ENCODE measurements at places on chromosomes 7 and 10.

GRCh38 chr7:41582116-41582515 is 120.8 kb downstream of the INHBA start:
- DNase-seq: no peak

DNA sequence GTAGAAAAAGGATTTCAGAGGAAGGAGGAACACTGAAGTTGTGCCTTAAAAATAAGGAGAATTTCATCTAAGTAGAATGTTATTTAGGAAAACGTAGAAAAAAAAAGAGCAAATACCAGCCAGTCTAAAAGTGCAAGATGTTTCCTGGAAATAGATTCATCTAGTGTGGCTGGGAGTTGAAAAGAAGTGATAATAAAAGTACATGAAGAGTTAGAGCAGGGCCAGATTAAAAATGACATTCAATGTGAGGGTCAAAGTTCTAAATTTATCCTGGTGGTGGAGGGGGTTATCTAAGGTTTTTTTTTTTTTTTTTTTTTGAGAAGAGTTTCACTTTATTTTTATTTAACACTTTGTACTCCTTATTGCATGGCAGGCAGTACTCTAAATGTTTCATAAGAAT is 289.3 kb downstream of the MDFIC start:
- no peak for DNase-seq

DNA sequence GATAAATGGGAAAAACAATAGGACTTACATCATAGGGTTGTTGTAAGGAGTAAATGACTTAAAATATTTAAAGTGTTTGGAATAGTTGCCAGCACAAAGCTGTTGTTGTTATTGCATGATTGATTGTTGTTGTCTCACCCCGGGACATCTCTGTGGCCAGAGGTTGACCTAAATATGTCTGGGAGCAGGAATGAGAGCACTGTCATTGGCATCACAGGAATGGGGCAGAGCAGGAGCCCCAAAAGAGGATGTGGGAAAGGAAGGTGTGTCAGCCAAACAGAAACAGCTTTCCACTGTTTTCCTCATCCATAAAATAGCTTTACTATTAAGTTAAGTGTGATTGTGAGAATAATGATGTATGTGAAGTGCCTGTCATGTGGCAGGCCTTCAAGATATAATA is 121.6 kb downstream of the TMEM168 start:
- no peak for DNase-seq

DNA sequence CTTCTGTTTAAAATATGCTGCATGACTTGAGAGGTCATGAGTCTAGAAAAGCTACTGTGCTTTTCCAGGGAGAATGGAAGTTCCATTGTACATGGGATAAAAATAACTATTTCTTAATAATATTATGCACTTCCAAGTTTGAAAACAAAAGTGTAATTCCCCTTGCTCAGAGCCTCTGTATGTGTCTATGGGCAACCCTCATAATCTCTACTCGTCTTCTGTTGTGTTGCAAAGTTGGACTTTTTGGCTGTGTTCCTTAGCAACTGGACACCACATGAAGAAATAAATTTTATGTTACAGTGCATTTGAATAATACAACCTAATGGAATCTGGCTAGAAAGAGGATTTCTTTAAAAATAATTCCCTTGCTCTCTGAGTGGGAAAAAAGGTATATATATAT is 242.6 kb downstream of the TWIST1 start:
- DNase-seq: no peak

GRCh38 chr7:19128856-19129255 is 11.4 kb upstream of the TWIST1 start:
- no peak for DNase-seq

DNA sequence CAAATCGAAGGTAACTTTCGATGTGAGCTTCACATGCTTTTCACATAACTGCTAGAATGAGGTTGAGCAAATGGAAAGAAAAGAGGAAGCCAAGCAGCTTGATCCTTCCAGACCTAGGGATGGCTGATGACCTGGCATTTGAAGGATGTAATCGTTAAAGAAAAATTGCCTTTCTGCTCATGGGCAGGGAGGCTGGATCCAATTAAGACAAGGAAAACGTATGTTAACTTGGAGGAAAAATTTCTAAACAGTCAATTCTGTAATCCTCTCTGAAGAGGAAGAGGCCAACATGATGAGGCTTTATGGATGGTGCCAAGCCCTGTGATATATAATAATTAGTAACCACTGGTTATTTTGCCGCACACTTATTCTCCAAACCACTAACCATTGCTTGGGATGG is 12.5 kb downstream of the GRK5 start:
- no peak for DNase-seq

DNA sequence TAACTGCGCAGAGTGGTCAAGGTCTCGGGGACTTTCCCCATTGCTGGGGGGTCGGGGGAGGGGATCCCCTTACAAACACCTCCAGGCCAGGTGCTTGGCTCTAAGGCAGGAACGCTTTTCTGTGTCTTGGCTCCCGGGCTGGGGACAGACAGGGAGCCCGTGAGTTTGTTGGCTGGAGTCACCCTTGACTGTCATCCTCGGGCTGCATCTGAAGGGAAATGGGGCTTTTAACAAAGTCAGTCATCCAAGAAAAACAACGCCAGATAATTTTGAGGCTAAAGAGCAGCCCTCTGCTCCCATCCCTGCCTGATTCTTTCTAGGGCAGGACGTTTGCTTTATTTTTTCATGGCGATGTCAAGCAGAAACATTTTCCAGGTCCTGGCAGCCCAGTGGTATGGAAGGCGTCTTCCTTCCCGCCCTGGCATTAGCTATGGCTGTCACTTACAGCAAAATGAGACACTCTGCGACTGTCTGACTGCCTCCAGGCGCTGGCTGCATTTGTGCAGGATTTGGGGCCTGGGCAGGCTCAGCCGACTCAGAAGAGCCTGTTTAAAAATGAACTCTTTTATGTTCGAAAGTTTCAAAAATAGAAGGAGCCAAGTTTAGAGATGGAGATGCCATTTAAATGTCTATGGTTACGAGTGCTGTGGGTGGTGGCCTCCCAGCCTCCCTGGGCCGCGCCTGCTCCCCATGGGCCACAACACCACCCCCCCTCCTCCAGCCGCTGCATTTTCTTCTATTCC is 54.7 kb upstream of the TNS3 start:
- DNase-seq: no peak

DNA sequence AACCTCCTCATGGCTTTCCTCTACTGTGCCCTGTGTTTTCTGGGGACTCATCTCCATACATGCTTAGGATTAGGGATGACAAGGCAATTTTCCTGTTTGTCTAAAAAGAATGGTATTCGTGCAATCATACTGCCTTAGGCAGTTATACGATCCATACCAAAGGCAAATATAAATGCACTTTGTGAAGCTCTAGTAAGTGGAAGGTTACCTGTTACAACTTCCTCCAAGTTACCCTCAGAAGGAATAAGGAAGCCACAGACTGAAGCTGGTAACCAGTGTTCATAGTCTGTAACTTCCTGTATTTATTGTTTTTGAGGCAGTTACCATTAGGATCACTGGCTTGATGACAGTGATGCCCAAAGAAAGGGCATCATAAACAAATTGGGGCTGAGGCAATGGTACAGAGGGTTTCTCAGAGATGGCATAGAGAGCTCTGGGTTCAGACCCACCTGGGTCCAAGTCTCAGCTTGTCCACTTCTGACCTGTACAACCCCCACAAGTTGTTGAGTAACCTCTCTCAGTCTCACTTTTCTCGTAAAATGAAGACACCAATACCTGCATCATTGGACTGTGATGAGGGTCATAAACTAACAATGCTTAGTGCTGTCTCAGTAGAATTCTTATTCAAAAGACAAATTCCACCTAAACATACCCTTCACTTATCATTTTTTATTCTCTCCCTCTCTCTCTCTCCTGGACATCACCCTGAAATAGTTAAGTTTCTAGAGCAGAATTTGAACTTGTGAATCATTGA is 138.2 kb downstream of the ELMO1 start:
- no peak for DNase-seq

- no peak for DNase-seq
These were observed 88.8 kb upstream of the ZMIZ1 start for GRCh38 chr10:78979938-78980337.

- no peak for DNase-seq
These were observed 6.5 kb downstream of the MDH2 start for GRCh38 chr7:76054123-76055120.

- no peak for DNase-seq
These were observed 10.1 kb downstream of the HACD1 start for GRCh38 chr10:17607060-17607459.

- DNase-seq: no peak
These were observed 223.0 kb downstream of the SORCS1 start for GRCh38 chr10:106941297-106942034.

- DNase-seq: no peak
These were observed 4.1 kb downstream of the FHIP2A start for GRCh38 chr10:114825513-114826253.

DNA sequence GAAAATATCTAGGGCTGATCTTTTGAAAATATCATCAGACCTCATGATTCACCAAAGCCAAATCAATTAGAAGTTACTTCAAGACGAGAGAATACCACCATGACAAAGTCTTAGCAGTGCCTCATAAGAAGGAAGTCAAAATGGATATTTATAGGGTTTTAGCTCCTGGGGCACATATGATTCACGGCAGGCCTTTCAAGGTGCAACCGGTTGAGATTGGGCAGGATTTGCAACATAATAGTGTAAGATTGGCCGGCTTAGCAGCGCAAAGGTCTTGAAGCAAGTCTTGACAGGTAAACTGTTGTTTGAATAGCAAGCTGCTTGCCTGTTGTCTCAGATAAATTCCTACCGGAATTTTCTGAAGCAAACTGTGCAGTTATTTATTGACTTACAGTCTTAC is 17.5 kb downstream of the ADRB1 start:
- no peak for DNase-seq

DNA sequence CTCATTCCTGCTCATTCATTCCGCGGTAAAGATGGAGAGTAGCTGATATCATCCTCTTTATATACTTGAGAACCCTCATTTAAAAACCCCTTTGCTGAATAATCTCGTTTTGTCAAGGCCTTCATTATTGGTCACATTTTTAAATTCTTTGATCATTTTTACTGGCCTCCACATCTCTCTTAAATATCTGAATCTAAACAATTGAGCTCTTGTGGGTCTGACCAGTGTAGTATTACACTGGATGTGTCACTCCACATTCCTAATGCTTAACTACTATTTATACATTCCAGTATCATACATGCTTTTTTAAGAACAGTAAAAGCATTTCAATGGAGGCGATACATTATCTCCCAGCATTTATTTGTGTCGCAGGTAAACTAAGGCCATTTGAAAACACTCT is 12.6 kb upstream of the PRPS1L1 start:
- no peak for DNase-seq

DNA sequence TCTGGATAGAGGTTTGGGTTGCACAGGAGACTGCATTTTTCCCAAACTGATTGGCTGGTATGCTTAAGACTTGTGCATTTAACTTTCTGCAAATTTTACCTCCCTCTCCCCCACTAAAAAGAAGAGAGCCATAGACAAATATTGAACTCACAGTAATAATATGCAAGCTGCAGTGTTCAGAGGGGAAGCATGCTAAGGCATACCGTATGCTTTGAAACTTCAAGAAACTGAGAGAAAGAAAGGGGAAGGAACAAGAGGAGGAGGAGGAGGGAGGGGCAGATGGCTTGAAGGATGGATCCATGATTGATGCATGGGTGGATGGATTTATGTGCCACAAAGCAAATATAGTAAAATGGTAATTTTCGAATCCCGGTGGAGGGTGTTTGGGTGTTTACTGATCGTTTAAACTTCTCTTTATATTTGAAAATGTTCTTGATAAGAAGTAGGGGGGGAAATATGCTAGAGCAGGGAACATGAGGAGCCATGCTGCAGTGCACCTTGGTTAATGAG is 7.8 kb upstream of the KLF6 start:
- DNase-seq: no peak

DNA sequence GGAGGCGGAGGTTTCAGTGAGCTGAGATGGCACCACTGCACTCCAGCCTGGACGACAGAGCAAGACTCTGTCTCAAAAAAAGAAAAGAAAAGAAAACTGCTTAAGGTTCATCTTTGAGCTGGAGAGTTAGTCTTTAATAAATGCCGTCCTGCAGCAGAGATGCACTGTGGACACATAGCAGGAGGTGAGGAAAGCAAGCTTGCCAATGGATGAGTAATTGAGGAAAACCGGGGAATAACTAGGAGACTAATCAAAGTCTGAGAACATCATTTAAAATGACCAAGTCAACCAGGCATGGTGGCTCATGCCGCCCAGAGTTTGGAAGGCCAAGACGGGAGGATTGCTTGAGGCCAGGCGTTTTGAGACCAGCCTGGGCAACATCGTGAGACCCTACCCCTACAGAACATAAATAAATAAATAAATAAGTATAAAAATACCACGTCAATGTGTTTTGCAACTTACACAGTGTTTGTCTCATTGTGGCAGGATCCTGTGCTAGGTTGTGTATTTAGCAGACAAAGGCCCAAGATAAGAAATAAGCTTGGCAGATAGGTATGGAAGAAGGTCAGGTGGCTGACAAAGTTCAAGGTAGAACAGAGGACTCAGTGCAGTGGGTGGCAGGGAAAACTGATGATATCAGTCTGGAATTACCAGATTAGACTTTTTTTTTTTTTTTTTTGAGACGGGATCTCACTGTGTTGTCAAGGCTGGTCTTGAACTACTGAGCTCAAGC is 115.7 kb upstream of the KMT2C start:
- DNase-seq: no peak

DNA sequence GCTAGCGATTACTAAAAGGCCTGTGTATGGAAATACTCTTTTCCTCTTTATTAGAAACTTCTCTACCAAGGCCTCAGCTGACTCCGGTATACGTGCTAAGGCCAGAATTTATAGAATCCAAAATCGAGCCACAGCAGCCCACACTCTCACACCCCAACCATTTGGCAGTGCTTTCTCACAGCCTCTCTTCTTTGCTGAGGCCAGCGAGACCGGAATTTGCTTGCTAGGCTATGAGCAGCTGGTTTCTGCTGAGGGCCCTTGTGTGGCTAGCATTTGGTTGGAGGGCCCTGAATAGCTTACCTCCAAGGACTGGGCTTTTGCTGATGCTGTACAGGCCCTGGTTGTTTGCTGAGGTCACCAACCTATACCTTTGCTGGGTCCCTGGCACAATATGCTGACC is 46.1 kb downstream of the ITGB8 start:
- DNase-seq: no peak

GRCh38 chr7:100053215-100053614 is 3.6 kb downstream of the ZSCAN21 start:
- DNase-seq: no peak

DNA sequence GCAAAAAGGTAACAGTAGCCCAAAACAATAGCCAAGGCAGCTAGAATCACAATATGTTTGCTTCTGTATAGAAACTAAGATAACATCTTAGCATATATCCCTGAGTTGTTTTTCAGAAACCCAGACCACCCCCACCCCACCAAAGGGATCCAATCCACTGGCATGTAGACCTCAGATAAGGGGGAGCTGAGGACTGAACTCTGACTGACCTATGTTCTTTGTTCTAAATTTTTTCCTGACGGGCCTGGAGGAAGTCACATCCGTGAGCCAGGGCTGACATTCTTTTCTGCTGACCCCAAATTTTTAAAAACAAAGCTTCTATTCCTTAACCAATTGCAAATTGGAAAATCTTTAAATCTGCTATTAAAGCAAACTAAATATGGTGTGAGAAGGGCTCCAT is 493.9 kb upstream of the IGFBP3 start:
- no peak for DNase-seq

- DNase-seq: no peak
These were observed 17.2 kb downstream of the PLCE1 start for GRCh38 chr10:94010886-94011285.
